Amniotic stem cell (primary cell): ENCODE measurements at places on chromosomes 5 and 9.

- DNase-seq = peak; percentile 68
Observed at GRCh38 chr9:97984188-97985057, 1.3 kb downstream of the ANP32B start.

GRCh38 chr9:89351584-89352300, 33.4 kb downstream of the SECISBP2 start:
- DNase-seq = no peak

DNA sequence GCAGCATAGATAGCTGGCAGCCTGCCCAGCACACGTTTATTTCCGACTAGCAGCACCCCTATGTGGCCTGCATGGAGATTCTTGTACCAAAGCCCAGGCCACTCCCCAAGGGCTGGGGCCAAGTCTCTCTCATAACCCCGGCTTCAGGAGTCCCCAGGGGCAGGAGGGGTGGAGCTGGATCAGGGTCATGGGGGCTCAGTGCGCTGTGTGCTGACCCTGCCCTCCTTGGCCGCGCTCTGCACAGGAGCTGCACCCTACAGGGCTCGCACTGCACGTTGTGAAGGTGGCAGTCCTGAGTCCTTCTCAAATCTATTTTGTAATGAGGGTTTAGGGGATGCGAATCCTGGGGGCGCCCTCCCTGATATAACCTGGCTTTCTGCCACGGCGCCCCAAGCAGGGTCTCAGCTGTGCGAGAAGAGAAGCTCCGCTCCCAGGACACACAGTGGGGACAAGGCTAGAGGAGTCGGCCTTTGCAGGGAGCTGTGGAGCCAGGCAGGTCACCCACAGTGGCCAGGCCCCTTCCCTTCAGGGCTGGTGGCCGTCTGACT, 28.6 kb downstream of the NKD2 start:
- no peak for DNase-seq

DNA sequence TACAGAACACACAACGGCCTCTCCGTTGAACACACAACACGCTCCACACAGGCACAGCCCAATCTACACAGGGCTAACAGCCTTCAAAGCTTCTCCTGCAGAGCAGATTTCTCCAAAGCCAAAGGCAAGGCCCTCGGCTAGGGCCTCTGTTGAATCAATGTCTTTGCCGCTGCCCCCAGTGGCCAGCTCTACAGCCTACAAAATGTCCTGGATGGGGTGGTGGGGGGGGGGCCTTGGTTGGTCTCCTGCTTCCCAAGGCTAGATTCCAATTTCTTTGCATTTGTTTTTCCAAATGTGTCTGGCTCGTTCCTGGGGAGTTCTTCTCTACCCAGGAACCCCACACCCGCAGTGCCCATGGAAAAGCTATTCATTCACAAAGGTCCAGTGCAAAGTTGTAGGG, 167.2 kb downstream of the PAX5 start:
- DNase-seq = no peak

DNA sequence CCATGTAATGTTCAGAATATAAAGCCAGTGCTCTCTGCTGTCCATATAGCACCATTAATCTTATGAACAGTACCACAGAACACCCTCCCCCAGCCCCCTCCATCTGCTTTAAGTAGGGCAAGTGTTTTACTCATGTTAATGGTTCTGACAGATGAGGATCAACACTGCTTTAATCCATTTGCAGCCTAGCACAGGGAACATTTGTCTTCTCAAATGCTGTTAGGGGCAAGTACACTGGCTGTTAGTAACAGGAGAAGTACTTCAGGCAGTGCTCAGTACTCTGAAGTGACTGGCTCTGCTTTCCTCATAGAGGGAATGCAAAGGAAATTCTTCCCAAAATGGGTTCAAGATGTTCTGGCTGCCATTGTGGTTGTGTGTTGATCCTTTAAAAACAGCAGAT, 202.6 kb downstream of the DCP2 start:
- DNase-seq = no peak
